ENCODE measurements at places on chromosomes 7 and 10.
A peak's percentile ranks its signal among the peaks of the same experiment; 100 is the strongest.

- DNase-seq: no peak
Observed at GRCh38 chr7:142968229-142968628, 6.1 kb upstream of the KEL start.

DNA sequence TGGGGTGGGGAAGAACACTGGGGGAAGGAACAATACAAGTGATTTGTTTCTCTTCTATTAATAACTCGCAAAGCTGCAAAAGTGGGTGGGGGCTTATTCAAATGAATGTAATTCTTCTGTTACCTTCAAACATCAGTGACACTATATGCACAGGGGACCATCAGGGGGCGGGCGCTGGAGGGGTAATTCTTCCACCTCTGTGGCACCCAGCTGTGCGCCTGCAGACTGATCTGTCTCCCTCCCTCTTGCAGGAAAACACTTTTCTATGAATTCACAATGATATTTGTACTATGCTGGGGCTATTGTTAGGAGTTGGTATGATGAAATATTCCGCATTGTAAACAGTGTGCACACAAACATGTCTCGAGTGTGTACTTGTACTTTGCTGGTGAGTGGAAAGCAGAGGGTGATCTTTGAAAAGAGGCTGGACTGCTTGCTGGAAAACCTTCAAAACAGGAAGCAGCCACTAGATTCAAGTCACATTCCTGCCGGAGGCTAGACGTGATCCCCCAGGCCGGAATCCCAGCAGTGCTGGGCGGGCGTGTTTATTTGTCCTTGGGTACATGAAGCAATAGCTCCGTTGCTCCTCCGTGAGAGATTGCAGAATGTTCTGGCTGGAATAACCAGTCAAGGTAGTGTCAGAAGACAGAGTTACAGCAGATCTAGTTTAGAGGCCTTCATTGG is 15.8 kb upstream of the BNIP3 start:
- DNase-seq: no peak

DNA sequence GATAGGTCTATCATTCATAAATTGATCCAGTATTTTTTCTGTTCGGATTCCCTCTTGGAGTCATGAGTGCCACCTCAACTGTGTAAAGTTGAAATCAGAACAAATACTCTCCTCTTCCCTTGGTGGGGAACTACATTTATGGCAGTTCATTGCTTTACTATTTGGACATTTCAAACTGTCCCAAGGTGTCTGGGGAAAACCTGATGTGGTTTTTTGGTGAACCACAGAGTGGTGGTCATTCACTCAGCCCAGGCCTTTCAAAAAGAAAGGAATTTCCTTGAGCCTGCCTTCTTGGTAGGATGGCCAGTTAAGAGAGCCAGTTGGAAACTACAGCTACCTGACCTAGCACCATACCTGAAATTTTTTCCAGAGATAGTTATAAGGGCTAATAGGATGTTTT is 59.0 kb downstream of the ABCB1 start:
- DNase-seq: no peak

- DNase-seq: no peak
Observed at GRCh38 chr7:101553018-101553770, 75.9 kb downstream of the MYL10 start.

DNA sequence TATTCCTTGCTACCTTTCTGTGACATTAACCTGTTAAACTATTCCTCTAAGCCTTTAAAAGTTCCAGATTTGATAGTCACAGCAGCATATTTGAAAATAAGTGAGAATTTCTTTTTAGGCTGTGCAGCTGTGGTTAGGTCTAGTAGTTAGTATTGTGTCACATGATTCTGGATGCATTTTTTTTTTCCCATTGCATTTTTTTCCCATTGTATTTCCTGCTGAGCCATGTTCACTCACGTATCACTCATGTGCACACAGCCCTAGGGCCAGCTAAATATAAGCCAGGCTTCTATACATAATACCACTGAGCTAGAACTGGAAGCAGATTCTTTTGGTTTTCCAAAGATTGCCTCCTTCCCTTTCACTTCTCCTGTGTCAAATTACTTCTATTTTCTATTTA is 37.4 kb downstream of the DNAJC9 start:
- no peak for DNase-seq

- DNase-seq: no peak
Observed at GRCh38 chr10:96998329-96998888, 166.3 kb downstream of the LCOR start.

DNA sequence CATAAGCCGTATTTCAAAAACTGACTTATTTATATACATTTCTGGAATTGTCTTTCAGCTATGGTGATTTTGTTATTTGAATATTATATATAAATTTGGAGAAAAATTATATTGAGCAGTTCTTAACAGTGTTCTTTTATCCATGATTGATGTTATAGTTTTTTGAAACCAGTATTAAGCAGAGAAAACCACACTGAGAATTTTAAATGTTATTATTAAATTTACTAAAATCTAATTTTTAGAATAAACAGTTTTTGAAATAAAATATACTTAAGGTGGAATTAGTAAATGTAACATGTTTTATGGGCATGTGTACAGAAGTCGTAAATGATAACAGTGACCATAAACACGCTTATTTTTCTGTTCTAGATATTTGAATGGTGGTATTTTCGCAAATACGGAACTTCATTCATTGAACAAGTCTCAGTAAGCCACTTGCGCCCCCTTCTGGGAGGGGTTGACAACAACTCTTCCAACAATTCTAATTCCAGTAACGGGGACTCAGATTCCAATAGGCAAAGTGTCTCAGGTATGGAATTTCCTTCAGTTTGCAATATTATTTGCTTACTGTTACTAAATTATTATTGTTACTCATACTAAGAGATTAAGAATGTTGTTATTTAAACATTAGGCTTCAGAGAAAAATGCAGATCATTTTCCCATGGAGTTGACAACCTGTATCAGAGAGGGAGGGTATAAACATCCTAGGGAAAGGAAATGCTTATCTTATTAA is 166.1 kb downstream of the ST7 start:
- peak; percentile 36 for DNase-seq

DNA sequence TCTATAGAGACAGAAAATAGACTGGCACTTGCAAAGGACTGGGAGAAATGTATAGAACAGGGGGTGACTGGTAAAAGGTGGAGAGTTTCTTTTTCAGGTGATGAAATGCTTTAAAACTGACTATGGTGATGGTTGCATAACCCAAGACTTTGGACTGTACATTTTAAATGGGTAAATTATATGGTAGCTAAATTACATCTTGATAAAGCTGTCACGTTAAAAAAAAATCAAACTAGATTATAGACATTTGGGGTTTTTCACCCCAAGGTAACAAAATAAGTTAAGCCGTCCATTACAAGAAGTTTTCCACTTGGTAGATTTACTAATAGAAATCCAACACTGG is 24.0 kb downstream of the TMEM209 start:
- no peak for DNase-seq

GRCh38 chr10:33542752-33543505 is 208.5 kb upstream of the NRP1 start:
- DNase-seq: no peak

DNA sequence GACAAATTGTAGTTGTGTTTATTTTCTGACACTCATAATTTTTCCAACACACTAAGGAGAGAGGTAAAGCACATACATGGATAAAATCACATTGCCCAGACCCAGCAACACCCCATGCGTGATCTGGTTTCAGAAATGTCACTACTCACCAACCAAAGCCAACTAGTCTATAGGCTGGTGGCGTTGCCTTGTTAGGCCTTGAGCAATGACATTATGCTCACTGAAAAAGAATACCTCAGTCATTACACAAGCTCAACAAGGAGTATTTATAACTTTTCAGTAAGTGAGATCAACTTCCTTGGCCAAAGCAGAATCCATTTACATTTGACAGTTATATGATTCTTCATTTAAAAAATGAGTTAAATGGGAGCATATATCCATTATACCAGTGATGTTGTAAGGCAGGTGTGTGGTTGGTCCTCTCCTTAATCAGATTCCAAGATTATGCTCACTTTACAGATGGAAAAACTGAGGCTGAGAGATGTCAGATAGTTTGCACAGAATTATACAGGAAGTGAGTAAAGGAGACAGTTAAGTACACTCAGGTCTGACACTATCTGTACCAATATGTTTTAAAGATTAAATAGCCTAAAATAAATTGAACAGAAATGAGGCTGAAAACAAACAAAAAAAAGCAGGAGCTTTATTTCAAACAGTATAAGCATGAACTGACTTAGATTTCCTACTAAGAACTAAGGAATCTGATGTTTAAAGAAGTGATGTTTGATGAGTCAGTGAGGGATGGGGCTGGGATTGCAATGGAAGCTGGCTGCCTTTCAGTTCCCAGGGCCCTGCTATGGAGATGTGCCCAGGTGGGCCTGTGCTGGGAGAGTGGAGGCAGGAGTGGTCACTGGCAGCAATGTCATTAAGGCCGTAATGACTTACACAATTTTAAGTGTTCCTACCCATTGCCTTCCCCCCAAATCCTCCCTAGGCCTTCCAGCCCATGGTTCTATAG is 118.3 kb downstream of the RAPGEF5 start:
- DNase-seq: no peak

DNA sequence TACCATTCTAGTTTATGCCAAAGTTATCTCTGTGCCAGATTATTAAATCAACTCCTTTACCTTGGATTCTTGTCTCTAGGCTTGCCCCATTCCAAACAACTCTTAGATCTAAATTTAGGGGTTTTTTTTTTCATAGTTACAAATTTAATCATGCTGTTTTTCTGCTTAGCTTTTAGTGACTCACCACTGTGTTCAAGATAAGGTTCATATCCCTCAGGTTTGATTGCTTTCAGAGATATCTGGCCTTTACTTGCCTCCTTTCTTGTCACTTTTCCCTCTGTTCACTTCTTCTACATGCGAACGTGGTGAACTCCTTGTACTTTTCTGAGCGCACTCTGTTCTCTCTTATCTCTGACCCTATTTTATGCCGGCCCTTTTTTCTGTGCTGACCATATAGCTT is 78.2 kb downstream of the VPS50 start:
- DNase-seq: no peak

- no peak for DNase-seq
Observed at GRCh38 chr10:69180525-69181204, 631 bp downstream of the SUPV3L1 start.

DNA sequence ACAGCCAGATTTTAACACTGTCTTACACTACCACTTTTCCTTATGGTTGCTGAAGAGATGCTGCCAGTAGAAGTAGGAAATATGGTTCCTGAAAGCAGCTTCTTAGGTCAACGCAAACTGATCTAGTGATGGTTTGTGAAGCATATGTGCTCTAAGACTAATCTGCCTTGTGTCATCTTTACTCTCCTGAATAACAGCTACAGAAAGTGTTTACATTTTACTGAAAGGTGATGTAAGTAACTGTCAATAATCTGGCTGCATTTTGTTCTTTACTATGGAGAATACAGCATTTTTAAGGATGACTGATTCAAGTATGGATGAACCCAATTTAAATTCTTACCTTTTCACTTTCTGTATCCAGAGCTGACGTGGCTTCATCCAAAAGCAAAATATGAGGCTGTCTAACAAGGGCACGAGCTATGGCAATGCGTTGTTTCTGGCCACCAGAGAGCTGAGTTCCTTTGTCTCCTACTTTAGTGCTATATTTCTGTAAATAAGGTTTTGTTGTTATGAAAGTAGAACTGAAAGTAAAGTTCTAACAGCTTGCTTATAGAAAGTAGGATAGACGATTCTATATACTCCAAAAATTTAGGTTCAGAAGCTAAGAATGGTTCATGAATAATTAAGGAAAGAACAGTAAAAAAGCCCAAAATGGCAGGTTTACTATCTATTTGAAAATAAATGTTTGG is 30.2 kb upstream of the ABCB4 start:
- DNase-seq: no peak

GRCh38 chr7:4641091-4641666 is 40.9 kb upstream of the FOXK1 start:
- no peak for DNase-seq

- DNase-seq: no peak
Observed at GRCh38 chr7:52283335-52283734, 752.1 kb upstream of the POM121L12 start.

Measured in stimulated activated CD8-positive, alpha-beta memory T cell treated with anti-CD3 and anti-CD28 coated beads, Interleukin-4, amount 100 ng/mL, for 4 hours (primary cell).